ENCODE measurements at places on chromosomes 12 and 14. TPM values are rescaled to one million over a fixed set of nuclear protein-coding genes. Genes with fewer than 3 reads are reported as not detected.

- H3K27me3 ChIP-seq = no peaks in the 10 kb centered on the region
- no peak overlapping the region for H3K27ac ChIP-seq
- H3K4me1 ChIP-seq = peaks cover 12% of the 10 kb centered on the region
- DNase-seq = no peak
- no peak overlapping the region for H3K4me3 ChIP-seq
- H3K36me3 ChIP-seq = no peaks in the 10 kb centered on the region
These were observed 5.0 kb upstream of the SRSF9 start for GRCh38 chr12:120474616-120474960.

GRCh38 chr12:29103539-29103974 is 45.5 kb upstream of the FAR2 start:
- no peak for DNase-seq
- no peaks in the 10 kb centered on the region for H3K4me1 ChIP-seq
- no peak overlapping the region for H3K4me3 ChIP-seq
- no peaks in the 10 kb centered on the region for H3K36me3 ChIP-seq

- DNase-seq = no peak
- H3K4me1 ChIP-seq = peaks cover 40% of the 10 kb centered on the region
- H3K4me3 ChIP-seq = no peak overlapping the region
These were observed 67.3 kb upstream of the STK38L start for GRCh38 chr12:27176765-27177164.

DNA sequence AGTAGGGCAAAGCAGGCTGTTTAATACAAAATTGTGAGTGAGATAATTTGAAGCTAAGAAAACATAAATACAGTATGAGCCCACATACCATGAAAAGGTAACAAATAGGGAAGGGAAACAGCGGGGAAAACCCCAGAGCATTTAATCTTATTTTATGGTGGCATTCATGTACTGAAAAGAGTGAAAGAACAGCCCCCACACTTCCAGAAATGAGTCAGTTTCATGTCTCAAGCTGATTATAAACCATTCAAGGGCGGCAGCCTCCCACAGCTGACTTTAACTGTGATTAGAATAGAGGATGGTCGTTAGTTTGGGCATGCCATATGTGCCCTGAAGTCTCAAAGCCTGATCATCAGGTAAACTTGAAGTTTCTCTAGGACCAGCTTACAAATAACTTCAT is 64.5 kb downstream of the FOXG1 start:
- DNase-seq = no peak
- no peak overlapping the region for H3K4me3 ChIP-seq
- H3K27ac ChIP-seq = no peak overlapping the region
- H3K36me3 ChIP-seq = no peaks in the 10 kb centered on the region

DNA sequence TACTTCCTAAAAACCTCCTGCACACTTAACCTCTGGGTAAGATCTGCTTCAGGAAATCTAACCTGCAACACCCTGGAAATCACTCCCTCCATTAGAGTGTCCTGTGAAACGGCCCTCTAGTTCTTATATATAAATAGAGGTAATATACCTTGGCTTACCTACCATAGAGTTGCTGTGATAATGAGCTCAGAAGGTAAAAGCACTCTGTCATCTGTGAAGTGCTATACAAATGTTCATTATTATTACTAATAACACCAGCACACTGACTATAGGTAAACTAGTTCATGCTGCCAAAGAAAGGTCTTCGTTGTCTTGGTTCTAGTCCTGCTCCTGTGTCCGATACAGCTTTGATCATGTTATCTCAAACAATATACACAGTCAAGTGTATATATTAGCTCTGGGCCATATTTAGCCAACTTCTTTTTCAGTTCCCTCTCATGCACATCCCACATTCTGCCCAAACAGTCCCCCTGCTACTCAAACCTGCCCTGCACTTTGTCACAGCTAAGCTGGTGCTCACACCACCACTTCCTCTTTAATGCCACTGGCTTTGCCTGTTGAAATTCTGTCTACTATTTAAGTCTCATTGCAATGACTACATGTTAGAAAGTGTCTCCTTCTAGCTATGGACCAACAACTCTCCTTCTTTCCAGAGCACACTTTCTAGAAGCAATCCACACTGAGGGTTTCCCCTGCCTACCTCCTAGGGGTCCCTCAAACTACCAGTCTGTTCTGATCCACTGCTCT is 5.1 kb downstream of the E2F7 start:
- no peak for DNase-seq
- no peak overlapping the region for H3K27ac ChIP-seq
- H3K27me3 ChIP-seq = peaks cover 6% of the 10 kb centered on the region
- H3K4me1 ChIP-seq = peaks cover 9% of the 10 kb centered on the region
- no peak overlapping the region for H3K4me3 ChIP-seq

COCH gene
- polyA plus RNA-seq = 1.6 TPM
